Femur (tissue), 1 donor: ENCODE measurements at places on chromosomes 12 and 14.

GRCh38 chr12:91866566-91866965 is 279.1 kb downstream of the BTG1 start:
- DNase-seq, result no peak

- no peak for DNase-seq
These were observed at the start of gene C3AR1 for GRCh38 chr12:8065991-8066594. TSS of gene C3AR1 (minus strand) at chr12:8066359. CDS start at chr12:8060185, 6,174 bp downstream.

DNA sequence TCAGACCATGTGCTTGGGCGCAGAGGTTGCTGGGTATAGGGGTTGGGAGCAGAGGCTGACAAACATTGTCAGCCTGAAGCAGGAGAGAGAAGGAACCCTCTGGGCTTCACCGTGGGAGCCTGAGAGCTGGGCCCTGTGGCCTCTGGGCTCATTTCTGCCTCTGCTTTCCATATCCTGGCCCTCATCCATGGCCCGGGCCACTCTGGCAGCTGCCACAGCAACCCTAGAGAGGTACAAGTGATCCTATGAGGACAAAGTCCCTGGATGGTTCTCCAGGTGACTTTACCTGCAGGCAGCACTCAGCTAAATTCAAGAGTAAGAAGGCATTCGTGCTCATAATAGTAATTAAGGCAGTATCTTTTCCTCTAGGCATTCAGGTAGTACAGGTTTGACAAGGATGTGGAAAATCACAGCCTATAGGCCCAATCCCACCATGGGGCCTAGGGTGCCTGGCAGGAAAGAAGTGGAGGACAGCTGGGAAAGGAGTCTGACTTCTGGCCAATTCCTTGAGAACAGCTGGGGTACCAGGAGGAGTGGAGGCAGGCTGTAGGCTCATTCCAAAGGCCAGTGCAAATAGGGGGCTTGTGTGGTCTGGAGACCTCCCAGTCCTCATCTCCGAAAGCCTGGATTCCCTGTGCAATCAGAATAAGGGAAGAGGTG is 3.6 kb upstream of the TTC7B start:
- no peak for DNase-seq

DNA sequence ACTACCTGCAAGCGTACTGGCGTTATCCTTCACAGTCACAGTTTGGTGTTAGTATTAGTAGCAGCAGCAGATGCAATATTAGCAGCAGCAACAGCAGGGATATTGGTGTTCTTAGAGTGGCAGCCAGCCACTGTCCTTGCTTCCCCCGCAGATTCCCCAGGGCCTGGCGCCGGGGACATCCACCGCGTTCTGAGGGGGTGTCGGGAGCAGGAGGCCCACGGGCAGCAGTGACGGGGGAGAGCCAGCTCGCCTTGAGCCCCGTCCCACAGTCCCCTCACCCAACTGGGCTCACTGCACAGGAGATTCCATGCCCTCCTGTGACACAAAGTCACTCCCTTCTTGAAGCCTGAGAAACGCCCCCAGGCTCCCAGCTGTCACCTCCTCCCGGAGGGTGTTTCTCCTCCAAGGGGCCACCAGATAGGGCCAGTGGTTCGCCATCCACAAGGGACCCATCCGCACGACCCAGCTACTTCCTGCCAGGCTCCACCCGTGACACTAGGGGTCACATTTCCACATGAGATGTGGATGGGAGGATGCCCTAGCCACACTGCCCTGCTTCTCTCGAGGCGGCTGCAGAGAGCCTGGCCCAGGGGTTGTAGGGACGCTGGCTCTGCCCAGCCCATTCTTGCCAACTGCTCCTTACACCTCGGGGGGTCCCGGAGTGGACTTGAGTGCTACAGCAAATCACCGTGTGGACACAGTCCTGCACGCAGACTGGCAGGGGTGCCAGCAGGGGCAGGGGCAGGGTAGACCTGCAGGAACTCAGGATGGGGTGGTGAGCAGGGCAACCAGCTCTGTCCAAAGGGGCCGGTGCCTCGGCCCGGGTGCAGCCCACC is 123.1 kb downstream of the PIWIL1 start:
- DNase-seq, result no peak

DNA sequence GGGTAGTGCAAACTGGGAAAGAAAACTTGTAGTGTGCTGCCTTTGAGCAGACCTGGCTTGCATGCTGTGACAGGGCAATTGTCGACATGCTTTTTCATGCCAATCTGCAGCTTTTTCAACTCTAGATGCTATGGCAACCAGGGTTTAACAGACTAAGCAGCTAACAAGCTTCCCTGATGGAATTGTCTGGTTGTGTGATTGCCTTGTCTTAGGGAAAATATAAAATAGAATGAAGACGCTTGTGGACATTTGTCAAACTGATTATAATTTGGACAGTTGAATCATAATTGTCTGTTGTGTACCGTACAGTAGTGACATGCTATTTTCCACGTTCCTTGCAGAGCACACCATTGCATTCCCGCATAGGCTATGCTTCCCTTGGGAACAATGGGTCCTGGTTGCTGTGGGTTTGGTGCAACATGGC is 113.0 kb downstream of the FOXG1 start:
- no peak for DNase-seq
